ENCODE measurements at places on chromosomes 16 and 17.

GRCh38 chr16:69182730-69183416 lies 4.1 kb upstream of the SNTB2 start:
- DNase-seq, result no peak

- DNase-seq, result no peak
Measured at GRCh38 chr17:45935710-45936509, 41.6 kb downstream of the MAPT start.

DNA sequence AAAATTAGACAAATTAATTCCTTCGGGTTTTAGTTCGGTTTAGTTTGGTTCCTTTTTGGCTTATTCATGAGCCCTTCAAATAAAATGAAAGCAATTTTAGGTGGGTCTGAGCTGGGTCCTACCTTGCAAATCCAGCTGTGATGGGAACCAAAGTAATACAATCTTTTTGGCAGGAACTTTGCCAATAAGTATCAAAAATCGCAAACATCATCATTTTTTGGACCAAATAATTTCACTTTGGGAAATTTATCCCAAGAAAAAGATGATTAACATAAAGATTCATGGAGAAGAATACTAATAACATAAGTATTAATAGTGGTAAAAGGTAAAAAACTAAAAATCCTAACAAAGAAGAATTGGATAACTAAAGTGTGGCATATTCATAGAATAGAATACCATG lies 67.8 kb upstream of the MYOCD start:
- DNase-seq, result no peak

DNA sequence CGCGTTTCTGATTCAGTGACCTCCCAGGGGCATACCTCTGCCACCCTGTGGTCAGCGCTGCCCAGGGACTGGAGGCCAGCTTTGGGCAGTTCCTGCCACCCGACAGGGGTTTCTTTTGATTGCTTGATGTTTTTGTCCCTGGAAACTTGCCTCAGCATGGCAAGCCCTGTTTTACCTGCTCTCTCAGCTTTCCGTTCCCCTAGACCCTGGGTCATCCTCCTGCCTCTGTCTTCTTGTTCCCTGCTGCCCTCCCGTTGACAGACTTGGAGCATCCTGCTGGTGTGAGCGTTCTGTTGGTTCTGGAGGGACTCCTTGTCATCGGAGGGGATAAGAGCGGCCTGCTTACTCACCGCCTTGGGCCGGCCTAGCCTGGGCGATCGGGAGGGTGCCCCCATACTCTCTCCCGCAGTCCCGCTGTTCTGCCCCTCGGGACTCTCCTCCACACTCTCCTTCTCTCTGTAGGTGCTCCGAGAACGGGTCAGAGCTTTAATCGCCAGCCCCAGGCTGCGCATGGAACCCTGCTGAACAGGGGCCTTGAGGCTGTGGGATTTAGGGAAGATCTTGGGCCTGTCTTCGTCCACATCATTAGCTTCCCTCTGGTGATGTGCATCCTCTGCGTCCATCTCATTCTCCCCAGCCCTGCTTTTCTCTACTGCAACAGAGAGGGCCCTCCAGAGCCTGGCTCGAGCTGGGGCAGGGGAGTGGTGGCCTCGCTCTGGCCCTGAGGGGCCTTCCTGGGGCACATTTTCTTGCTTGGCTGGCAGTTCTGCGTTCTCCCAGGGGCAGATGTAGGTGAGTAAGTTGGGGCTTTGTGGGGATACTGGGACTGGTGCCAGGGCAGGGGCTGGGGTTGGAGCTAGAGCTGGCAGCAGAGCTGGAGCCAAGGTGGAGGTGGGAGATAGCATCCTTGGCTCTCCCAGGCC lies 13.7 kb downstream of the GPR179 start:
- no peak for DNase-seq

- no peak for DNase-seq
Measured at GRCh38 chr16:79270011-79270410, 330.5 kb downstream of the MAF start.

- no peak for DNase-seq
Measured at GRCh38 chr16:17828012-17828411, 357.3 kb upstream of the XYLT1 start.

GRCh38 chr17:29445844-29446243 lies 55.7 kb downstream of the TAOK1 start:
- DNase-seq, result no peak

GRCh38 chr17:57419940-57420550 lies 163.7 kb downstream of the MSI2 start:
- DNase-seq, result no peak

- no peak for DNase-seq
Measured at GRCh38 chr17:61756561-61756960, 106.8 kb downstream of the BRIP1 start.

DNA sequence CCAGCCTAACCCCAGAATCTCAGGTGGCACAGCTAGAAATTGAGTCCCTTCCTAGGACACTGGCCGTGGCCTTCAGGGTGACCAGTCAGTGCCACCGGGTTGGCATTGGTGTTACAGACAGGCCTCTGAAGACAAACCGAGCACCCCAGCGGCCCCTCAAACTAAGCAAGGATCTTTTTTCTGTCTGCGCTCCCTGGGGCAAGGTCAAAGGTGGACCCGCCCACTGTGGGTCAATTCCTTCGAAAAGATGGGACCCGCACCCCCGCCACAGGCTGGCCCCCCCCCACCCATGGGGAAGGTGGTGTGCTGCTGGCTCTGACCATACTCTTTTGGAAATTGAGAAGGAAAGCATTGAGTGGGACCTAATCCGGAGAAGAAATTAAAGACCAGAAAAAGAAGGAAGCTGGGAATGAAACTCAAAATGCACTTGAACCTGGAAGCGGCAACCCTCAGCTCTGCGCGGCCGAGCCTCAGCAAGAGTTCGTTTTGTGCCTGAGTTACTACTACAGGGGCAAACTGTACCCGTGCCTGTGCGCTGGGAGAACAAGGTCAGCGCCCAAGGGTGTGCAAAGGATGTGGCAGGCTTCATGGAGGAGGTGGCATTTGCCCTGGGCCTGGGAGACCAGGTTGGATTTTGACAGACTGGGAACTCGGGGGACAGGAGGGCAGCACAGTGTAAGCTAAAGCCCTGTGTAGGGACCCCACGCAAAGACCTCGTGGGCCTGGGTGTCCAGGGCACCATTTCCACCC lies 20.4 kb downstream of the TMC6 start:
- DNase-seq, result no peak

DNA sequence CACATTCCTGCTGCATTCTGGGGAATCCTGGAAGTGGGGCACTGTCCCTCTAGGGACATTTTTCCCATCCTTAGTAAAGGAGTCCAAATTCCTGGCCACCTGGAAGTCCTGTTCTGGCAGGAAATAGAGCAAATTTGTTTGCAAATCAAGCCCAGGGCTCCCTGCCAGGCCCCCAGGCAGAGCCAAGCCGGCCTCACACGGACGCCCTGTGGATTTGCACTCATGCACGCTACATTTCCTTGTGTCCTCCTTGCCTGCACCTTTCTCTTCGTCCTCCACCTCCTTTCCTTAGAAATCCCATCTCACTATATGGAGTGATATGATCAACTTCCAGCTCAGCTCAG lies 7.0 kb upstream of the CALB2 start:
- no peak for DNase-seq

DNA sequence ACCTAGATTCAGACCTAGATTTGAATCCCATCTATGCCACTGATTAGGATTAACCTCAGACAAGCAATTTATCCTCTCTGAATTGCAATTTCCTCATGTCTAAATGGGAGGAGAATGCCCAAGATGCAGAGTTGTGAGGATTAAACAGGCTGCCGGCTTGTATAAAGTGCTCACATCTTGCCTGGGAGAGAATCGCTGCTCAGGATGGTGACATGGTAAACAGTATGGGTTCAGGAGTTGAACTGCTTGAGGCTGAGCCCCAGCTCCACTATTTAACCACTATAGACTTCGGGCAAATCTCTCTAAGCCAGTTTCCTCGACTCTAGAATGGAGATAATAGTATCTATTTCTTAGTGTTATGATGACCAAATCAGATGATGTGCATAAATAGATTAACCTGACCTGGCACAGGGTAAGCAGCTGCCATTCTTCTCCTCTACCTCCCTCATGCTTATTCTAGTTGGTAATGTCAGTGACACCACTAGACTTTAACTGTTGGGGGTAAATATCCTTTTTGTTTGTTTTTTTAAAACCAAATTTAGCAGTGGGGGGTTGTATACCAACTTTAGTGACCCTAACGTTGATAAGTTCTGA lies 732 bp upstream of the RPL27 start:
- DNase-seq, result no peak

GRCh38 chr17:77359236-77359635 lies 218.5 kb downstream of the SEC14L1 start:
- no peak for DNase-seq

DNA sequence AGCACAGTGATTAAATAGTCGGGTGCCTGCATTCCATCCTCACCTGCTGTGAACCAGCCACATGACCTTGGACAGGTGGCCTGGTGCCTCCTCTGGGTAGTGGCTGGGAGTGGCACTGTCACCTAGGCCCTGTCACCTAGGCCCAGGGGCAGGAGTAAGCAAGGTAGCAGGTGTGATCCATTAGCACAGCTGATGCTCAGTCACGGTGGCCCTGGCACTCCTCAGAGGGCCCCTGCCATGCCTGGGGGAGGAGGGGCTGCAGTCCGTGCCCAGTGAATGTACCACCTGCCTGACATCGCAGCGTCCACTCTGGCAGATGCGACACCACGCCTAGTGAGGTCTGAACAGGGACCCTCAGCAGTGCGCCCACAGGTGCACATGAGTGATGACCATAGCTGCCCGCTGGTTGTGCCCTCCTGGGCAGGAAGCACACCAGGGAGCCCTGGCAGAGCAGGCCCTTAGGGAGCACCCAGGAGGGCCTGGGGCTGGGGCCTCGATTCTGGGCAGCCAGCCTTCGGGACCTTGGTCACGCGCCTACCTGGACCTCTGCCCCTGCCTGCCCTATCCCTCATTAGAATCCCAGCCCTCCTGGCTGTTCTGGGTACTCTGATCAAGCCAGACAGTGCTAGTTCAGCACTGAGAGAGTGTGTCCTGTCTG lies 33.1 kb upstream of the CRISPLD2 start:
- no peak for DNase-seq

Data from activated naive CD4-positive, alpha-beta T cell treated with anti-CD3 and anti-CD28 coated beads for 36 hours (primary cell).